ENCODE measurements at places on chromosomes 12 and 14.

GRCh38 chr14:71465316-71465715 is 466.9 kb upstream of the RGS6 start:
- DNase-seq = peak; percentile 48

GRCh38 chr12:31117203-31118011 is 43.7 kb downstream of the DDX11 start:
- DNase-seq = peak; percentile 6

DNA sequence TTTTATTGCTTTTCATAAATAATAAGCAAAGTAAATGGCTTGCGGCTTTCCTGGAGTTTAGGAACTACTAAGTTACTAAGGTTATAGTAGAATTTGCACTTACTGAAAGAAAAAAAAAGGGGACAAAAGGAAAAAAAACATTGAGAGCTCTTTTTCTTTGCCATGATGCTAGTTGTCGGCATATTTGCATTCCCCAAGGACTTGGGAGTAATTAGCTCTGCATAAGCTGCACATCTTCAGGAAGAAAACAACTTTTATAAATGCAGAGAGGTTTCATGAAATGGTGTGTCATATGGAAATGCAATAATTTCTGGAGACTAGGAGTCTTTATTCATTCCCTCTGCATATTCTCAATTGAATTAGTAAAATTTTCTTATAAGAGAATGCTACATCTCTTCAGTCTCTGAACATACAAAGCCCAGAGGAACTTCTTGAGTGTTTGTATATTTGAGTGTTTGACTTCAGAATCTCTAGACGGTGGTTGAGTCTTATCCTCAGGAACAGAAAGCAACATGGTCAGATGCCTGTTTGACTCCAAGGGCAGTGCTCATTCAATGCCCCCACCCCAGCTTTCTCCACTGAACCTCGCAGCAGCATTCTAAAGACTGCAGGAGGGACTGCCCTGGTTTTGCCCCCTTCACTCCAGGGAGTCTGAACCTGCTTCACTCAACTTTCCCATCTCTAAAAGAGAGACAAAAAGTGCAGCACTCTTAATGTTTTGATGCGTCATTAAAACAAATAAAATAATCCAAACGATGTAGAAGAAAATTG is 158.9 kb upstream of the EEA1 start:
- peak; percentile 26 for DNase-seq

- no peak for DNase-seq
Measured at GRCh38 chr14:68782091-68782981, 10.5 kb downstream of the ZFP36L1 start.

GRCh38 chr14:61860294-61860918 is 98.2 kb downstream of the SNAPC1 start:
- DNase-seq = peak; percentile 40

All from fibroblast of skin of right biceps (primary cell).